ENCODE measurements at places on chromosomes 3 and 15.
A peak's percentile ranks its signal among the peaks of the same experiment; 100 is the strongest.

DNA sequence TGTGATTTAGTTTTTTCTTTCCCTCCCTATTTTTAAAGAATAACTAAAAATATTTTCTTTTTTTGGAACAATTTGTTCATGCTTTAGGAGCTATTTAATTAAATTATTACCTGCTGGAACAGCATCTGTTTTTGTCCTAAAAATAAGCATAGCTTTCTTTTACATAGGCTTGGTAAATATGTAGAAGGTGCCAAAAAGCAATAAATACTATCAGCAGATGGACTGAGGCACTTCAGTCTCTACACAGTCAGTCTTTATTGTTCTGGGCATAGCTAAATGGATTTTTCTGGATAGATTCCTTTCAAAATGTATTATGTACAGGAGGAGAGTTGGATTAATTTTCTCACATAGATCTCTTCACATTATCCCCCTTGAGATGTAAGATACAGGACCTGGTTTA is 223.5 kb downstream of the NAALADL2 start:
- DNase-seq = no peak

DNA sequence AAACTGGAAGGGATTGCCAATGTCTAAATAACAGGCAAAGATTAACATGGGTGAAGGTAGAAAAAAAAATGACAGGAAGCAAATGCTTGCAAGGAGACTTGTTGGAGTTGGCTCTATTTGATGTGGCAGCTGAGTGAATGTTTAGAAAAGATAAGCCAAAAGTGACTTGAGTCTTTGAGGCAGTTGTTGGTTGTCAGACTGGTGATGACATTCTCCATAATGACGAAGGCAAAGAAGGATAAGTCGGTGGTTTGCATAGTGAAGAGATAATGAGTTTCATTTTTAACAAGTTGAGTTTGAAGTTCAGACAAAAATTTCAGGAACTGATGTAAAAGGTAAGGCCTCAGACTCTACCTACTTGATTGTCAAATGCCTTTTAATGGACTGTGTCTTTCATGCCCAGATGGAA is 704.1 kb upstream of the SGO1 start:
- no peak for DNase-seq

- DNase-seq = no peak
Measured at GRCh38 chr3:57841818-57842217, 85.7 kb downstream of the SLMAP start.

DNA sequence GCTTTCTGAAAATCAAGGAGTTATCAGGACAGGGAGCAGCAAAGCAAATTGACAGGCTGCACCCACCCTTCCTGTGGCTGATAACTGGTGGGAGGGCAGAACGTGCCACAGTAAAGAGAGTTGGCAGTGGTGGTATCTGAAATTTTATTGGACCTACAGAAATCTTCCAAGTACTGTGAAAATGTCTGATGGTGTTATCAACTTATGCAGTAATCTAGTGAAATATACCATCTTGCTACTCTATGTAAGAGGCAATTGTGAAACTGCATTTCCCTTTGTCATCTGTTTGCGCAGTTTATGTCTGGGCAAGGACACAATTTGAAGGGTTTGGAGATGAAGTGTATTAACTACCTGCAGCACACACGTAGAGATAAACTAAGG is 1.5 kb downstream of the PLCL2 start:
- peak; percentile 88 for DNase-seq

GRCh38 chr15:31277335-31278060 is 49.1 kb upstream of the KLF13 start:
- DNase-seq = no peak

DNA sequence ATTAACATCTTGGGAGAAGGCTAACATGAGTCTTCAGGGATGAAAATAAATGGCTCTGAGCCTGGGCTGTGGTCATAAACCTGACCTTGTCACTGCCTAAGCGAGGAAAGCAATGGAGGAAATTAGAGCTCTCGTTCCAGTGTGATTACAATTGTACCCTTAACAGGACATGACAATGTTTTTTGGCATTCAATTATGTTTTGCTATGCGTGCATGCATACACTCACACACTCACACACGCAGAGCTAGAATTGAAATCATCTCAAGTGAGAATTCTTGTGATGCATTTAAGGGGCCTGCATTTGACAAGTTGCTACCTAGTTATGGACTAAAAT is 24.1 kb downstream of the ZNF80 start:
- DNase-seq = no peak

GRCh38 chr15:39127925-39128617 is 452.8 kb upstream of the THBS1 start:
- peak; percentile 88 for DNase-seq

DNA sequence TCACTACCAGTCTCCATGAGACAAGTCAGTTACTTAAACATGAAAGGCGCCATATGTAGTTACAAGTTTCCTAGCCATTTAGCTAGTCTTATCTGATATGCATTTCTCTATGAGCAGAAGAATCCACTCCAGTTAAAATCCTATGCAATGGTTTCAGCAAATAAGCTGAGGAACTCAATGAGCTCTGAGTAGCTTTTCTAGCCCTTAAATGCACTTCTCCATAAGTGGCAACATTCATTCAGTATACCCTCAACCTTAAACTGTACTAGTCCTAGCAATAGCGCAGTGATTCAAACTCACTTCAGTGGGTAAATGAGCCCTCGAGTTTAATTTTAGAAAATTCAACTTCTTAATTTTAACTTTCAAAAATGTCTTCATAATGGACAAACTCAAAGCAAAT is 7.7 kb downstream of the COMMD2 start:
- DNase-seq = no peak

DNA sequence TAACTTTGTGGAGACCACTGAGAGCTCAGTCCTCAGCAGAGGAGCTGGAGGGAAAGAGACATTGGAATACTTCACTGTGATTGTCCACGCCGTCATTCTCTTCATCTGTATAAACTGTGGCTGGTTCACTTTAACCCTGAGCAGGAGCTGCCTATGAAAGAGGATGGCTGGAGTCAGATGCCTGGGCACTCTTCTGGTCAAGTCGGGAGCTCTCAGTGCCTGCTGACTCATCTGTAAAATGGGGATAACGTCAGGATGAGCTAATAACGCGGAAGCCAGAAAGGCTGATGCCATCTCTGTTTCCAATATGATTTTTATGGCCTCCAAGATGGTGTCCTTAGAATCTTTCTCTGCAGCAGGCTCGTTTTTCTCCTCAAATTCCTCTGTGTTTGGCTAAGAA is 51.6 kb upstream of the MRPS22 start:
- no peak for DNase-seq

DNA sequence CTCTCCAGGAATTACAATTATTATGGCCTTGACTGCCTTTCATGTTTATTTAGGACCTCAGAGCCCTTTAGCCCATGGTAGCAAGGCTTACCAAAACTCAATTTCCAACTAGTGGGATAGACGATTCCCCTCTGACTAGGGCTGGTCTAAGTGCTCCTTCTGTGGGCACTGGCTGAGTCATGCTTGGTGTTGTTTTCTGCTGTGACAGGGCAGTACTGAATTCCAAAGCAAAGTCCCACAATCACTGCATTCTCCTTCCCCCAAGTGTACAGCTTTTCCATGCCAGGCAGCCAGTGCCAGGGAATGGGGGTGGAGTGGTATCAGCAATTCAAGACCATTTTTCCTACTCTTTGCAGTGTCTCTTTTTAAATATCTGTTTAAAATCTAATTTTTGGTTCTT is 509.0 kb upstream of the NECTIN3 start:
- DNase-seq = no peak

DNA sequence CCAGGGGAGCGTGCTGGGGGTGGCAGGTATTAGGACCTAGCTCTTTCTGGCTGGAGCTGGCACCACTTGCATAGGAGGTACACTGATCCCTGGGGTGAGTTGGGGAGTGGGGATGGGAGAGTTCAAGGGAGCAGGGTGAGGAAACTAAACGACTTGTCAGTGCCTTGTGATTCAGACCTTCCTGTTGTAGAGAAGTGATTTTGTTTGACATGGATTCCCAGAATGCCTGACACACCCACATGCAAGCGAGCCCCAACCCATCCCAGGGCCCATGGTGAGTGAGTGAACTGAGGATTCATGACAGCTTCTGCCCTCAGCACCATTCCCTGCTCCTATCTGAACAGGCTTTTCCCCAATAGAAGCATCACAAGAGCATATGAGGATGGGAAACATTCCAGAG is 15.6 kb upstream of the UBE2Q2 start:
- DNase-seq = no peak

DNA sequence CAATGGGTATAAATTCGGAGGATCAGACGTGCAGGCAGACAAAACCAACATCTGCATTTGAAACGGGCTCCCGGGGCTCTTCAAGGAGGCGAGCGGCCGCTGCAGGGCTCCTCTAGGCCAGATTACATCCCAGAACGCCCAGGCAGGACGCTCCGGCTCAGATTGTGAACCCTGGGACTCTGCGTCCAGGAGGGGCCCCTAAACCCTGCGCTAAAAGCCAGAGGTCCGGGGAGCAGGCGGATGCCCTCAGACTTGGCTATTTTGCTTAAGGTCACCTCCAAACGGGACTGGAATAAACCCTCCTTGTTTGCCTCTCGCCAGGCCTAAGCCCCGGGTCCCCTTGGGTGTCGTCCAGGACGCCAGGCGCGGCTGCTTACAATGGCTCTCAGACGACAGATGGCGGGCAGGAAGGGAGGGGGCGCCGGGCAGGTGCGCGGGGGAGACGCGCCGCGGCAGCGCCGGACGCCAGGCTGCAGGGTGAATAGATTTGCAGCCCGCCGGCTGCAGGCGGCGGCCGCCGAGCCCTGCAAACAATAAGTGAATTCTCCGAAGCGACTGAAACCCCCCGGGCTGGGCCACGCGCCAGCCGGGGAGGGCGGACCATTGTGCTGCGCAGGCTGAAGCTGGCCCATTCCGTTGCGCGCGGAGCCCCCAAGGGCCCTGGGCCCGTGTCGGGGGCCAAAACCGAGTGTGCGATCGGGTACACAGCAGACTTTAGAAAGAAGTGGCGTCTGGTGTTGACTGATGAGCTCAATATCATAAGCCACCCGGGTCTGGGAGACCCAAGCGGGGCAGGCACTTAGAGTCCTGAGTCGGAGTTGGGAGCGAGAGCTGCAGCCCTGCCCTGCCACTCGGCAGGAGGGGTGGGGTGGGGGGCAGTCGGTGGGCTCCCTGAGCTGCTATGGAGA is 32.3 kb upstream of the AMOTL2 start:
- no peak for DNase-seq

- no peak for DNase-seq
Measured at GRCh38 chr3:10996345-10997013, 3.9 kb downstream of the SLC6A1 start.

DNA sequence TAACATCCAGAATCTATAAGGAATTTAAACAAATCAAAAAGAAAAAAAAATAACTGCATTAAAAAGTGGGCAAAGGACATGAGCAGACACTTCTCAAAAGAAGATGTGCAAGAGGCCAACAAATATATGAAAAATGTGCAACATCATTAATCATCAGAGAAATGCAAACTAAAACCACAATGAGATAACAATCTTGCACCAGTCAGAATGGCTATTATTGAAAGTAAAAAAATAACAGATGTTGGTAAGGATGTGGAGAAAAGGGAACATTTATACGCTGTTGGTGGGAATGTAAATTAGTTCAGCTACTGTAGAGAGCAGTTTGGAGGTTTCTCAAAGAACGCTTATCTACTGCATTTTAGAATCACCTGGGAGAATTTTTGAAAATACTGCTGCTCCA is 186.1 kb downstream of the OTOL1 start:
- no peak for DNase-seq

DNA sequence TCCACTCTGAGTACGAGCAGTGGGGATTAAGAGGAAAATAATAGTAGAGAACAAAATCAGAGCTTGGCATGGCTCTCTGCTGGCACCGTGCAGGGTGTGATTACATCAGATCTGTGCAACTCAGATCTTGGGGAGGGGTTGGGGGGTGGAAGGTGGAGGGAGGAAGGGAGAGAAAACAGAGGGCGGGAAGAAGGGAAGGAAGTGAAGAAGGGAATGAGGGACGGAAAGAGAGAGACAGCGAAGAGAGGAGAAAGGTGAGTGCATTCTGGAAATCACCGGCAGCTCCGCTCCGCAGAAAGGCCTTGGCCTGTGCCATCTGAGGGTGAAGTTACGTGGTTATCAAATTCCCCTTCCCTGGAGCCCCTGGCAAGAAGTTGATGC is 31.0 kb upstream of the ADAMTS17 start:
- DNase-seq = no peak

Measured in hematopoietic multipotent progenitor cell treated with erythropoietin and hydrocortisone succinate and interleukin-3 and kit ligand, for 8 days (in vitro differentiated cells).